ENCODE measurements at places on chromosomes 1 and 21. TPM values are rescaled to one million over a fixed set of nuclear protein-coding genes. Genes with fewer than 3 reads are reported as not detected.
A peak's percentile ranks its signal among the peaks of the same experiment; 100 is the strongest.

- DNase-seq: no peak
Observed at GRCh38 chr1:21633992-21634805, 35.0 kb downstream of the RAP1GAP start.

The UBL4B gene
- not detected for total RNA-seq

GRCh38 chr1:50349242-50349565, 74.0 kb downstream of the DMRTA2 start:
- DNase-seq: no peak

- no peak for DNase-seq
Observed at GRCh38 chr1:235941876-235942624, 75.3 kb upstream of the LYST start.

The S100A8 gene
- total RNA-seq: not detected

- no peak for DNase-seq
Observed at GRCh38 chr1:32341186-32341757, 5.2 kb upstream of the MARCKSL1 start.

GRCh38 chr1:2569060-2569459, 12.9 kb downstream of the TNFRSF14 start:
- DNase-seq: no peak

DNA sequence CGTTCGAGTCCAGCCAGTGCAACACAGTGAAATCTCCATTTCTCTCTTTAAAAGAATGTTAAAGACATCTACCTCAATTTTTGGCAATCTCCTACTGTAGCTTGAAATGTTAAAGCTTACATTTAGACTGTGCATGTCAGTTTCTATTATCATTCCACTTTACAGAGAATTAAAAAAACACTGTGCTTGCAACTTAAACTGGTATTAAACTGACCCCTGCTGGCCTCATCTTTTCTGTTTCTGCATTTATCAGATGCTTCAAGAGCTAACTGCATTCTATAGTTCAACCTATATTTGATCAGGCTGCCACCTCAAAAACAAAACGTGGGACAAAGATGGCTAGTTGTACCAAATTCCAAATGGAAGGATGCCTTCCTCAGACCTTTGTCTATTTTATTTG, 226.5 kb downstream of the SMYD3 start:
- peak; percentile 31 for DNase-seq

DNA sequence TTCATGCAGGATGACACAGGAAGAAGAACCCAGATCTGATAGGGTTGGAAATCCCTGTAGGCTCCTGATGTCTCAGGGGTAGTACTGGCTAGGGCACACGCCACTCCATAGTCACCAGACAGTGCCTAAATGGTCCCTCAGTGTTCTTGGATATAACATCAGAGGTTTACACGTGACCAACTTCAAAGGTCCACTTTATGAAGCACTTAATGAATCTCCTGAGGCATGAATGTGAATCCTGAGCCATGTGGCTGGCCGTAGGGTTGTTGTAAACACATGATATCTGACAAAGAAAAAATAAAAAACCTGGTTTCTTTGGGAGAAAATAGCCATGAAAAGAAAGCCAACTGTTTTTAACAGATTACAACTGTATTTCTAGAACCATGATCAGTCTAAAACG, 27.5 kb downstream of the SLC6A17 start:
- DNase-seq: no peak

GRCh38 chr21:36096398-36097290, 26.8 kb downstream of the CBR1 start:
- DNase-seq: no peak
